ENCODE measurements at places on chromosomes 7 and 10.
A peak's percentile ranks its signal among the peaks of the same experiment; 100 is the strongest.

DNA sequence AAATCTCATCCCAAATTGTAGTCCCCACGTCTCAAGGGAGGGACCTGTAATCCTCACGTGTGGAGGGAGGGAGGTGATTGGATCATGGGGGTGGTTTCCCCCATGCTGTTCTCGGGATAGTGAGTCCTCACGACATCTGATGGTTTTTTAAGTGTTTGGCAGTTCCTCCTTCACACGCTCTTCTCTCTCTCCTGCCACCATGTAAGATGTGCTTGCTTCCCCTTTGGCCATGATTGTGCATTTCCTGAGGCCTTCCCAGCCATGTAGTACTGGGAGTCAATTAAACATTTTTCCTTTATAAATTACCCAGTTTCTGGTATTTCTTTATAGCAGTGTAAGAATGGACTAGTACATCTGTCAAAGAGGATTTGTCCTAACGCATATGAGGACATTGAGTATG lies 59.5 kb downstream of the RGS10 start:
- no peak for DNase-seq

DNA sequence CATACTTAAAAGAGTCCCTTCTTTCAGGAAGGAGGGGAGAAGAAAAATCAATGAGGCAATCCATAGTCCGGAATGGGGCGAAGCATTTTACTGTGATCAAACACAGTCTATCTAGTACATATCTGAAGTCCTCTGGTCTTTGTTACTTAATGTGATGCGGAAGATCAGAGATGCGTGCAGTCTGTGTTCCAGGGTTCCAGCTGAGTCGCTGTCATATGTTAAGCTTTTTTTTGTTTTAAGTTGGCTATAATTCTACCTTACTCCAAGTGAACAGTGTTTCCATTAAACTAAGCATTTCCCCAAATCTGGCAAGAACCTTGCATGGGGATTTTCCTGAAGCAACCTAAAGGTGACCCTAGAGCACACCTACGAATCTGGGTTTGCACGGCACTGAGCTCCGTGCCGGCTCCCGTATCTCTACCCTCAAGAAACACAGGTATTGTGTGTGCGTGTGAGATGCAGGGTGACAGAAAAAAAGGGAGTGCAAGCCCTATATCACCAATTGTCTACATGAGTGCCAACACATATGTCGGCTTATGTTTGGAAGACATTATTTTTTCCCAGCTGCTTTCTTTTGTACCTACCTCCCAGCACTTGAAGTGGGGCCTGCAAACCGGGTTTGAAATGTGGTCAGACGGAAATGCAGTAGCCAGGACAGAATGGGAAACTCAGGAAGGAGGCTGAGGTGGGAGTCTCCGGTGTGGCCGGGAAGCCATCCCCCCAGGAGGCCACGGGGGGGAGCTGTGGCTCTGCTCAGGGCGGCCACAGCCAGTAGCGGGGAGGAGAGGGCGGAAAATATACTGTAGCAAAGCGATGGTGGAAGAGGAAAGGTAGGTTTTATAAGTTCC lies 435.8 kb upstream of the MGMT start:
- no peak for DNase-seq

- peak; percentile 78 for DNase-seq
Measured at GRCh38 chr7:130292682-130293257, at the start of gene CPA4. CPA4 (plus strand) TSS chr7:130293161; CDS start chr7:130293181, 20 bp downstream.

DNA sequence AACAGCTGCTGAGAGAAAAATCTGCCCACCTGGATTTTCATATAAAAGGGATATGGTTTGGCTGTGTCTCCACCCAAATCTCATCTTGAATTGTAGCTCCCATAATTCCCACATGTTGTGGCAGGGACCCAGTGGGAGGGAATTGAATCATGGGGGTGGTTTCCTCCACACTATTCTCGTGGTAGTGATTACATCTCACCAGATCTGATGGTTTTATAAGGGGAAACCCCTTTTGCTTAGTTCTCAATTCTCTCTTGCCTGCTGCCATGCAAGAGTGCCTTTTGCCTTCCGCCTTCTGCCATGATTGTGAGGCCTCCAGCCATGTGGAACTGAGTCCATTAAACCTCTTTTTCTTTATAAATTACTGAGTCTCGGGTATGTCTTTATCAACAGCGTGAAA lies 20.8 kb upstream of the MKI67 start:
- no peak for DNase-seq

DNA sequence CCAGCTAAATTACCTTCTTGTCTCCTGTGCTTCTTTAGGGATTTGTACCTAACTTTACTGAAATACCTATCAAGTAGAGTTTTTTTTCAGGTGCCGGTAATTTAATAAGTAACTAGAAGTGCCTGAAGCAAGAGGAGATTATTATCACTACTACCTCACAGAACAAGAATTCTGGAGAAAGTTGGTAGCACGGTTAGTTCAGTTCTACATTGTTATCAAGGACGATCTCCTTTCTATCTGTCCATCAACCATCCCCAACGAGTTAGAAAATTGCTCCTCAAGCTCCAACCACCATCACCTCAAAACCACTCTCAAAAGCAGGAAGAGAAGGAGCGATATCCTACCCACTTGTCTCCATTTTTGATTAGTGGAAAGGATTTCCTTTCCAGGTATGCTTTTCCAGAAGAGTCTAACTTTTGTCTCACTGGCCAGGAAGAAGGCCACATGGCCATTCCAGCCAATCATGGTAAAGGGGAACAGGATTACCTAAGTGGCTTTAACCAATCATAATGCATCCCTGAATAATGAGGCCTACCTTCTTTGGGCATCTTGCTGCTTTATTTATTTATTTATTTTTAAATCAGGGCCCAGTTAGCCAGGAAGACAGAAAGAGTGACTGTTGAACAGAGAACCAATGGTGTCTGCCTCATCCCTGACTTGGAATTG lies 265.2 kb downstream of the SNX13 start:
- DNase-seq = no peak

DNA sequence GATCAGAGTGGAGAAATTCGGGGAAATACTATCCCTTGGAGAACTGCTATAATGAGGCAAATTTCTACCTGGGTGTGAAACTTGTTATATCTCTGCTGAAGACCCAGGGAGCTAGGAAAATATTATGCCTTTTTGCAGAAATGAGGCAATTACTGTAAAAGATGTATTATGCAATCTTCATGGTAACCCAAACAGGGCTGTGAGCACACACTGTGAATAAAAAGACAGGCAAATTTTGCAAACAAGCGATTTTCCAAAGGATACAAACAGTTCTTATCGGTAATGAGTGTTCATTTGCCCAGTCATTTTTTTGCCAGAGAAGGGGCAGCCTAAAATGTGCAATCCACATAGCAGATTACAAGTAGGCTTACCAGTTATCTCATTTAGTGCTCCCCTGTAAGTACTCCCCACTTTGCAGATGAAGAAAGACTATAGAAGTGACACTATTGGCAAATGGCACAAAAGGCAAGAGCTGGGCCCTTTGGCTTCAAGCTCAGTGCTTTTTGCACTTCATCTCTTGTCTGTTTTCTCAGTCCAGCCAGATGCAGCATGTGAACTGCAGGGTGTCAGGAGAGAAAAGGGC lies 205.8 kb downstream of the HECW1 start:
- DNase-seq = no peak
